ENCODE measurements at places on chromosomes 6 and 20. TPM values are rescaled to one million over a fixed set of nuclear protein-coding genes. Genes with fewer than 3 reads are reported as not detected.
A peak's percentile ranks its signal among the peaks of the same experiment; 100 is the strongest.

The EDN1 gene
- total RNA-seq, result 2.9 TPM

The RIPOR2 gene
- 5.2 TPM for total RNA-seq

The SLC26A8 gene
- total RNA-seq, result not detected

The FAM135A gene
- total RNA-seq, result 29.4 TPM

The LBP gene
- total RNA-seq, result not detected

The ZSCAN23 gene
- total RNA-seq, result 9.0 TPM

The RAB23 gene
- total RNA-seq, result 63.5 TPM

The ITPR3 gene
- total RNA-seq, result 15.1 TPM

The PPIL6 gene
- total RNA-seq, result 0.97 TPM

The EFCAB8 gene
- 0.32 TPM for total RNA-seq

The OOEP gene
- under 0.01 TPM for total RNA-seq

The CTSZ gene
- 92.1 TPM for total RNA-seq

The AGER gene
- total RNA-seq, result 0.86 TPM

The ABHD16B gene
- not detected for total RNA-seq

The BEND6 gene
- 13.4 TPM for total RNA-seq

The GMPR gene
- 4.7 TPM for total RNA-seq

- DNase-seq, result no peak
Observed at GRCh38 chr6:158233214-158233795, 65.2 kb downstream of the GTF2H5 start.

DNA sequence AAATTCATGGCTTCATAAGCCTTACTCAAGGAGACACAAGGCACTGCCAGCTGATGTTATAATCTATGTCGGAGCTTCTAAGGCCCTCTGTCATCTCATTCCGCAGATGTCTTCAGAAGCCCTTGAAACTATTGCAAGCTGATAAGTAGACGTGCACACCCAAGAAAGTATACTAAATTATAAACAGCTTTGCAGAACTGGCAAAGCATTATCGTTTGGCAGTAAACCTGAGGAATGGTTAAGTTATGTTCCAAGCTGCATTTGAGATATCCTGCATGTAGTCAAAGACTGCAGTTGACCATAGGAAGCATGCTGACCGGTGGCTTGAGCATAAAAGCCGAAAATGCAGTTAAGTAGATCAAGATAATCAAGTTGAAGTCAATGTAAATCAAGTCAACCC is 425.8 kb upstream of the SOX4 start:
- no peak for DNase-seq

- no peak for DNase-seq
Observed at GRCh38 chr6:45031601-45032000, 296.5 kb upstream of the RUNX2 start.

GRCh38 chr20:36061754-36062153 is 92.8 kb upstream of the EPB41L1 start:
- no peak for DNase-seq

DNA sequence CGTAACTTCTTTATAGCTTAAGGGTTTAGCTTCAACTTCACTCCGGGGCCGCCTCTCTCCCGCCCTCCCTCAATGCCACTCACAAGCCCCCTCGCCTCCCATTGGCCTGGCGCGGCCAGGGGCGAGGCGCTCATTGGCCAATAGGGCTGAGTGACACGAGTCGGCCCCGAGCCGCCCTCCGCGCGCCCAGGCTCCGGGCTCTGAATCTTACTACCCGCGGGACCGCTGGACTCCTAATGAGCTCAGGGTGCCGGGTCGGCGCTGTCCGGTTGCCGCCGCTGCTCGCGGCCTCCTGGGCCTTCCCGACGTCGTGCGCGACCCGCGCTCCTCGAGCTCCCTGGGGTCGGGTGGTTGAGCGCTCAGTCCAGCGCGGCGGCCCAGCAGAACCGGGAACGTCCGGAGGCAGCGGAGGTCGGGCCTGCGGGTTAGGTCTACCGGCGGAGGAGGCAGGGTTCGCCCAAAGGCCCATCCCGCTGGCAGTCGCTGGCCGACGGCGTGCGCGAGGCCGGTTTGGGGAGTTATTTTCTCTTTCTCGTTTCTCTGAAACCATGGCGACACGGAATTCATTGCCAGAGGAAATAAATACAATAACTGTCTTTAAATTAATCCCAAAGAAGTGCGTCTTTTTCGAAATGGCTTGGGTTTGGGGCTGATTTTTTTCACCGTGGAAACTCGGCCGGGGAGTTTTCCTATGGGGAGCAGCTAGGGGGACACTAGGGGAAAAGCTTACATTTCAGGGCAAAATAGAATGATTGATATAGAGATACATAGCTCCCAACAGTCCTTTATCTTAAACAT is at the start of gene SIM1:
SIM1 (minus strand) TSS at position 19 of the 798 bp plus-strand sequence. CDS start 1,453 bp downstream, outside the sequence.
- DNase-seq, result peak; percentile 62

GRCh38 chr6:80728101-80728750 is 621.8 kb downstream of the BCKDHB start:
- no peak for DNase-seq

DNA sequence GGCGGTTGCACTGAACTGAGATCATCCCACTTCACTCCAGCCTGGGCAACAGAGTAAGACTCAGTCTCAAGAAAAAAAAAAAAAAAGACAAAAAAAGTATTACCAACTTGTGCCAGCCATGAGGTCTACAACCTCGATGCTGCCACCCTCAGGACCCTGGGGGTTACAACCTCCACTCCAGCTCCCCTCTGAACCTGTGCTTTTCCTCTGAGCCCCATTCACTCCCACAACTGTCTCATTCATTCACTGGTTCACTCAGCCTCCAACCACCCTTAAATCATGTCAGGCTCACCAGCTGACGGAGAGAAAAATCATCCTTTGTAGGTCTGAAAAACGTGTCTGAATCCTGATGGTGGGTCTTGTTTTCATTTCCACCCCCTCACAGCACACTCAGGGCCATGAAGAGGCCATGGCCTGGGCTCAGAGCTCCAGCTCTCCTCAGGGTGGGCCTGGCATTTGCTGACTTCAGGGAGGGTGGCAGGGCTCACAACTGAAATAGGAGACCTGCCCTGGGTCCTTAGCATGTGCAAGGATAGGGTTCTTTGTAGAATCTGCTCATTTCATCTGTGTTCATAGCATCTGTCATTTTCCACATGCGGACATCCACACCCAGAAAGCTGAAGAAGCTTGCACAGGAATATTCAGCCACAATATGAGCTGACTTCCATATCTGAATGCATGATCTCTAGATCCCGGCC is 1.9 kb upstream of the ULBP1 start:
- no peak for DNase-seq

GRCh38 chr6:2101213-2101612 is 144.2 kb downstream of the GMDS start:
- no peak for DNase-seq

DNA sequence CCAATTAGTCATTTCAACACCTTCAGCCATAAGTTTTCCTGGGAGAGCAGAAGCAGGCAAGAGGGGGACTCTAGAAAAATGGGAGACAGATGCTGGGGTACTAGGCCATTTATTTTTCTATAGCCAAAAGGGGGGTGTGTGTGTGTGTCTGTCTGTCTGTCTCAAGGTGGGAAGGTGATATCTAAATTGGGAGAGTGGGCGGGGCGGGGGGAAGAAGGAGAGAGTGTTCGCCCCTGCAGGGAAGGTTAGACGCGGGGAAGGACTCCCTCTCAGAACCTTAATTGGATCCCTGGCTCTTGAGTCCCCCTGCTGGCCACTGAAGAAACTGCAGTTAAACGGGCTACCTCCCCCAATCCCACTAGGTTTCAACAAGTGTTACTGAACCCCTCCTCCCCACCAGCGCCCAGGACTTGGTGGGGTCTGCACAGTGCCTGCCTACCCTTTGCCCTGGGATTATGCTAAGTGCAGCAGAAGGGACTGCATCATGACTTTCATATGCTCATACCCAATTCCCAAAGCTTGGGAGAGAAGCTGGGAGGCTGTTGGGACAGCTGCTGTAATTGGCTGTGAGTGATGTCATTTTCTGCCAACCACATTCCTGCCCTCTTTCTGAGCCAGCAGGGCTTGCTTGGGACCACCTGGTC is 45.8 kb downstream of the FOXP4 start:
- DNase-seq, result peak; percentile 70

DNA sequence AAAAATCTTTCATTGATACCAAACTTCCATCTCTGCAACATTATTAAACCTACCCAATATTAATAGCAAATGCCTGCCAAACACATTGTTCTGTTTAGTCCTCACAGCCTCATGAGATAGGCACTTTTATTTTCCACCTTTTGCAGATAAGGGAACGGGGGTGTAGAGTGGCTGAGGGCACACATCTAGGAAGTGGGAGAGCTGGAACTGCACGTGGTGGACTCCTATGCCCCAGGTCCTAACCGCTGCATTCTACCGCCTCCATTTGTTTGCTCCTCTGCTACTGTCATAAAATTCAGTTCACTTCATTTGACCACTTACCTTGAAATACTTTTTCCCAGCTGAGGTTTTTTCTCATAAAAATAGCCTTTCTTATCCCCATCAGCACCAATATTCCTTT is 7.6 kb downstream of the FAM217A start:
- no peak for DNase-seq

GRCh38 chr6:167291623-167292300 is 647 bp downstream of the UNC93A start:
- DNase-seq, result no peak

- no peak for DNase-seq
Observed at GRCh38 chr6:20747991-20748390, 213.7 kb downstream of the CDKAL1 start.

DNA sequence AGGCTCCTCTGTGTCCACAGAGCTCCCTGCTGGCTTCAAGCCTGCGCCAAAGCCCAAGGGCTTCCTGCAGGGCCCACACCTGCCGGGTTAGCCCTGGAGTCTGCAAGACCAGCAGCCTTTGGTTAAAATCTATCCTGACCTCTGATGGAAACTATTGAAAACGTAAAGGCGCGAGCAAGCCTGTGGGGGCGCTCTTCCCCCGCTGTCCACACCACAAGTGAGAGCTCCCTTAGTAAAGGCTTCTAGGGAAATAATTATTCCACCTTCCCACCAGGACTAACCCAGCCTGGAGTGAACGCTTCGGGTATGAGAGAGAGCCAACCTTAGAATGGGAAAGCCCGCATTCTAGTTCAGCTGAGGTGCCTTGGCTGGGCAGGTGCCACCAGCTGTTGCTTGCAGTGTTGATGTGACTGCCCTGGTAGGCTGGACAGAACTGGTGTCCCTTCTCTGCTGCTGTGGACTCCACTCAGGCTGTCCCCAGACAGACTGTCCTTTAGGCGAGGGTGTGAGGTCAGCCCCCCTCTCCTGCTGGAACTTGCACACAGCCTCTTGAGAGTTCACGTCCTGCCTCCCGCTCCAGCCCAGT is 68.7 kb downstream of the SYTL3 start:
- peak; percentile 34 for DNase-seq

DNA sequence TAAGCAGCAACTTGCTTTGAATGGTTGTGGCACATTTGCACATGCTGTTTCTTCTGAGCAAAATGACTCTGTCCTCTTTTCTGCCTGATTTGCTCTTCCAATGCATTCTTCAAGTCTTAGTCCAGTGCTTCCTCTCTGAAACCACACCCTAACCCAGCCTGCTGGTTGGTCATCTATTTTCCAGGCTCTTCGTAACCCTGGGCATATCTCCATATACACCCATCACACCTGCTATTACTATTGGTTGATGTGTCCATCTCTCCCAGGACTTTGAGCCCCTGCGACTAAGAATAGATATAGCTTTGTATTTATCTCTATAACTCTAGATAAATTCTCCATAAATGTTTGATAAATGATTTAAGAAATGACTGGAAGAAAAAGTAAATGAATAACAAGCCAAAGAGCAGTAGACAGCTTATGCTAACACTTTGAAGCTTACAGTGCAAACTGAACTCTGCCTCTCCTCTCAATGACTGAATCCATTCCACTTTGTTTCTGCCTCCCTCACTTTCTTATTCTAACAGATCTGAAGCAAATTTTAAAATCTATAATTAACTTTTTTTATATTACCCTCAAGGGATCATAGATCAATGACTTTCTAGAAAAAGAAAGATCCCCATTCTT is 59.7 kb upstream of the NT5E start:
- DNase-seq, result no peak

DNA sequence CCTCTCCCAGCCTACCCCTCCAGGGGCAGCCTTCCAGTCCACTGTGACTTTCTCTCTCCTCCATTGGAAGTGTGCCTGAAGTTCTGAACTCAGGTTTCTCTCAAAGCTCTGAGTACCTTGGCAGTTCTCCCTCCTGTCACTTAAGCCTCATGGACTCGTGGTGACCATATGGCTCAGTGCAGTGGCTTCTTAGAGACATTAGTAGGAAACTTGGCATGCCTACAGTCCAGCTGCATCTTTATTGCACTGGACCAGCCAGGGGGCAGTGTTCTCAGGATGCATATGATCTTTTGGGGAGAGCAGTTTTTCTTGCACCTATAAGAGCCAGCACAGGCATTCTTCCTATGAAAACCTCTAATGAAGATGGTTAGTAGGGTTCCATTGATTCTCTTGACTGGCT is 47.5 kb upstream of the KCNK16 start:
- no peak for DNase-seq
